ENCODE measurements at places on chromosomes 5 and 9.
A peak's percentile ranks its signal among the peaks of the same experiment; 100 is the strongest.

DNA sequence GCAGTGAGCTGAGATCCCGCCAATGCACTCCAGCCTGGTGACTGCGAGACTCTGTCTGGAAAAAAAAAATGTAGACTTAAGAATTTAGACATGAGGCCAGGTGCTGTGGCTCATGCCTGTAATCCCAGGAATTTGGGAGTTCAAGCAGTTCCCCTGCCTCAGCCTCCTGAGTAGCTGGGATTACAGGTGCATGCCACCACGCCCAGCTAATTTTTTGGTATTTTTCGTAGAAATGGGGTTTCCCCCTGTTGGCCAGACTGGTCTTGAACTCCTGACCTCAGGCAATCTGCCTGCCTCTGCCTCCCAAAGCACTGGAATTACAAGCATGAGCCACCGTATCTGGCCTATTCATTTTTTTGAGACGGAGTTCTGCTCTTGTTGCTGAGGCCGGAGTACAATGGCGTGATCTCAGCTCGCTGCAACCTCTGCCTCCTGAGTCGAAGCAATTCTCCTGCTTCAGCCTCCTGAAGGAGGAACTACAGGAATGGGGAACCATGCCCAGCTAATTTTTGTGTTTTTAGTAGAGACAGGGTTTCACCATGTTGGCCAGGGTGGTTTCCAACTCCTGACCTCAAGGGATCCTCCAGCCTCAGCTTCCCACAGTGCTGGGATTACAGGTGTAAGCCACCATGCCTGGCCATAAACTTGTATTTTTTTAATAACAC lies 14.0 kb downstream of the DDX46 start:
- no peaks in the 10 kb centered on the region for H3K4me1 ChIP-seq
- peaks cover 76% of the 10 kb centered on the region for H3K36me3 ChIP-seq
- H3K27me3 ChIP-seq: no peaks in the 10 kb centered on the region
- DNase-seq: no peak
- H3K27ac ChIP-seq: peak overlapping the region; percentile 51
- no peak overlapping the region for H3K4me3 ChIP-seq

DNA sequence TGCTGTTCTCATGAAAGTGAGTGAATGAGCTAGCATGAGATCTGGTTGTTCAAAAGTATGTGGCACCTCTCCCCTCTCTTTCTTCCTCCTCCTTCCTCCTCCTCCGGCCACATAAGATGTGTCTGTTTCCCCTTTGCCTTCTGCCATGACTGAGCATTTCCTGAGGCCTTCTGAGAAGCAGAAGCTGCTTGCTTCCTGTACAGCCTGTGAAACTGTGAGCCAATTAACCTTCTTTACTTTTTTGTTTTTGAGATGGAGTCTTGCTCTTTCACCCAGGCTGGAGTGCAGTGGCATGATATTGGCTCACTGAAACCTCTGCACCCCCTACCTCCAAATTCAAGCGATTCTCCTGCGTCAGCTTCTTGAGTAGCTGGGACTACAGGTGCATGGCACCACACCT lies 6.1 kb downstream of the S100Z start:
- H3K36me3 ChIP-seq: no peaks in the 10 kb centered on the region
- no peak overlapping the region for H3K27ac ChIP-seq
- DNase-seq: no peak
- H3K4me3 ChIP-seq: no peak overlapping the region

DNA sequence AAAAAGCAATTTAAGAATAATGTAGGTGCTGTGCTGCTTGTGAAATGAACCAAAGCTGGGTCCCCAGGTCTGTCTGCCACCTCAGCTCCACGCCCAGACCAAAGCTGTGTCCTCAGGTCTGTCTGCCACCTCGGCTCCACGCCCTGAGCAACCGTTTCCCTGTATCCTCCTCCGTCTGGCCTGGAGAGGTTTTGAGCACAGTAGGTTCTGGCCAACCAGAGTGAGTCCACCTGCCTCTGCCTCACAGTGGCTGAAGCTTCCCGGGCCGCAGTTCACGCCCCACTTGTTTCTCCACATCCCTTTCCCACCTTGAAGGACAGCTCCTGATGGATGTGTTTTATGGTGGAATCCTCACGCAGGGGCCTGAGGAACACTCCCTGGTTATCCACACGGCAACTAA lies 120.5 kb downstream of the ADAMTS2 start:
- H3K36me3 ChIP-seq: peaks cover 28% of the 10 kb centered on the region
- no peak for DNase-seq
- H3K27ac ChIP-seq: peak overlapping the region; percentile 82
- H3K27me3 ChIP-seq: peaks cover under 1% of the 10 kb centered on the region
- peaks cover 44% of the 10 kb centered on the region for H3K4me1 ChIP-seq
- H3K4me3 ChIP-seq: no peak overlapping the region

- no peak for DNase-seq
- H3K36me3 ChIP-seq: peaks cover 52% of the 10 kb centered on the region
- H3K27me3 ChIP-seq: peaks cover 4% of the 10 kb centered on the region
- peak overlapping the region; percentile 99 for H3K27ac ChIP-seq
These were observed 13.9 kb downstream of the LHFPL2 start for GRCh38 chr5:78634634-78635033.

GRCh38 chr5:10355071-10355889 lies 1.8 kb downstream of the MARCHF6 start:
- H3K4me3 ChIP-seq: peak overlapping the region; percentile 98
- DNase-seq: no peak
- no peaks in the 10 kb centered on the region for H3K27me3 ChIP-seq

GRCh38 chr5:73496984-73497457 lies 1.2 kb upstream of the BTF3 start:
- H3K27me3 ChIP-seq: peaks cover 7% of the 10 kb centered on the region

GRCh38 chr5:176361437-176362232 lies at the start of gene KIAA1191:
Gene KIAA1191, minus strand, starts transcription at chr5:176361764. Its CDS starts 2,256 bp downstream, at chr5:176359508.
- peak; percentile 92 for DNase-seq
- peak within 1 kb of the TSS; percentile 96 for H3K27ac ChIP-seq
- peaks cover 29% of the 10 kb centered on the region for H3K36me3 ChIP-seq

DNA sequence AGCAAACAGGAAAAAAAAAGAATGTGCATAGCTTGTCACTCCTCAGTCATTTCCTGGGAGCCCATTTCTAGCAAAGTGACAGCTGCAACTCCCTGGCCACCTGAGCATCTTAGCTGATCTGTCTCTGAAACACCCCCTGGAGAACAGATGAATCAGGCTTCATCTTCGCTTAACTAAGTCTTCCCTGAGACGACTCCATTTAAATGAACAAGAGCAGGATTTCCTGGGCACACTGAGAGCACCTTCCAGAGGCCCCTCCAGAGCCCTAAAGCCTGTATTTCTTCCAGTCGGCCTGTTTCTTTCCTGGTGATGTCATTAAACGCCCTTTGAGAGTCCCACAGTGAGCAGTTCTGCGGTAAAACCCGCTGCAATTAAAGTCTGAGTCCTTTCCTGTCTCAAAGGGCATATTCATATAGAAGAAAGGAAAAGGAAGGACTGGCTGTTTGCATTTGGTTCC lies 13.9 kb downstream of the TGFBI start:
- H3K36me3 ChIP-seq: peaks cover 7% of the 10 kb centered on the region
- peak overlapping the region; percentile 87 for H3K27ac ChIP-seq
- peaks cover 26% of the 10 kb centered on the region for H3K4me1 ChIP-seq
- no peak for DNase-seq
- no peak overlapping the region for H3K4me3 ChIP-seq
- peaks cover 15% of the 10 kb centered on the region for H3K27me3 ChIP-seq

GRCh38 chr9:93177676-93178075 lies 6.3 kb upstream of the WNK2 start:
- peaks cover 41% of the 10 kb centered on the region for H3K27me3 ChIP-seq
- peaks cover 23% of the 10 kb centered on the region for H3K4me1 ChIP-seq

DNA sequence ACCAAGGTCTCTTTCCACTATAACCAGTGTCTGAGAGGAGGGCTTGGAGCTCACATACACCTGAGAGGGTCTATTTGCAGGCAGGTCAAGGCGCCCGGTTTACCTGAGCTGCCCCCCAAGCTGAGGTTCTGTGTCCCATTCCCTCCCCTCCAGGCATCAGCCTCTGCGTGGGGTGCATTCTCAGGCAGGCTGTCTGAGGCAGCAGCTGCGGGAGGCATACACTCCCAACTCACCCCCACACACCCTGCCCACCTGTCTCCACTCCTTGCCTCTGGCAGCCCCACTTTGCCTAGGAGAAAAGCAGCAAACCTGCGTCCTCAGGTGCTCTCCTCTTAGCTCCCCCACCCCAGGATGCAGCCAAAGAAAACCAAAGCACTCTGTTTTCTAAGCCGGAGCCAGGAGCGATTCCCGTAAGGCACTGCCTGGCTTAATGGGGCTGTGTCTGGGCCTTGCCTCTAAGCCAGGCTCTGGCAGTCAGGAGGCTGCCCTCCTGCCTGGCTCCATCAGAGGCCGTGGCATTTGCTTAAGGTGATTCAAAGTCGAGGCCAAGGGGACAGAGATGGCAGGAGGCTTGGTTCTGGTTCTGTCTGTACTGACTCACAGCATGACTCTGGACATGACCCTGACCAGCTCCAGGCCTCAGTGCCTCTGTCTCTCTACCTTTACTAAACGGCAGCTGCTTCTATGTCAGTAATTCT lies 139.2 kb upstream of the TRIM32 start:
- H3K4me1 ChIP-seq: peaks cover 5% of the 10 kb centered on the region
- no peak overlapping the region for H3K4me3 ChIP-seq
- H3K27me3 ChIP-seq: no peaks in the 10 kb centered on the region
- H3K36me3 ChIP-seq: no peaks in the 10 kb centered on the region

GRCh38 chr9:87498046-87498810 lies 561 bp downstream of the DAPK1 start:
- H3K27ac ChIP-seq: peak overlapping the region; percentile 45
- peaks cover 6% of the 10 kb centered on the region for H3K27me3 ChIP-seq
- peak; percentile 77 for DNase-seq
- peaks cover 15% of the 10 kb centered on the region for H3K36me3 ChIP-seq
- H3K4me3 ChIP-seq: peak overlapping the region; percentile 90

DNA sequence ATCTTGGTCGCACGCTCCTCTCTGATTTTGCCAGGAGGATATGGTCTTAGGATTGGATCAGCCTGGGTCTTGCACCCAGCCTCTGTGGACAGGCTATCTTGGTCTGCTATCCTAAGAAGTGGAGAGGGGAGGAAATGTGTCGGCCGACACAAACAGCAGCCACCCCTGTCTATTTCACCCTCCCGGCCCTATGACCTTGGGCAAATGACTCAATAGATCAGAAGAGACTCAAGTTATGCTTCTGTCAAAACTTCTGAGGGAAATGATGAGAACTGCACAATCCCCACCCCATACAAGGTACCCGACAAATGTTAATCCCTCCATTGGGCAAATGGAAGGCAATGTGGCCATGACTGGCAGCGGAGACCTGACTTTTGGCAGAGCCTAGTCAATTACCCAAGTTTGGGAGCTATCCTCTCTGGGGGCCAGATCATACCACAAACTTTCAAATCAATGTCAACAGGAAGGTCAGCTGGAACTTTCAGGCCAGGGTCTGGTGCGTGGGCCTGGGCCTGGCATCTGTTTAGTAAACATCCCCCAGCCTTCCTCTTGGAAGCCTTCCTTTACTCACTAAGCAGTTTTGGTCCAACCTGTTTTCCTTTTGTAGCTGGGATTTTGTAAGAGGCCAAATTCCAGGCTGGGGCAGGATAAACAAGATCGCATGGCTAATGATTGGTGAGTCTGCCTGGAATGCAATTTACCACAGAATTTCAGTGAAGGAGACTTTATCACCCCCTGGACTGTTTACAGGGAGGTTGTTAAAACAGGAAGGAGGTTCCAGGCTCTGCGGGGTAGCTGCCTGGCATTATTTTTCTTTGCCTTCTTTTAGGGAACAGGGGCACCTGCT lies 64.2 kb upstream of the CPEB4 start:
- H3K36me3 ChIP-seq: peaks cover 8% of the 10 kb centered on the region
- no peak overlapping the region for H3K4me3 ChIP-seq
- peaks cover 7% of the 10 kb centered on the region for H3K27me3 ChIP-seq
- peaks cover 50% of the 10 kb centered on the region for H3K4me1 ChIP-seq
- no peak for DNase-seq
- H3K27ac ChIP-seq: peak overlapping the region; percentile 58

DNA sequence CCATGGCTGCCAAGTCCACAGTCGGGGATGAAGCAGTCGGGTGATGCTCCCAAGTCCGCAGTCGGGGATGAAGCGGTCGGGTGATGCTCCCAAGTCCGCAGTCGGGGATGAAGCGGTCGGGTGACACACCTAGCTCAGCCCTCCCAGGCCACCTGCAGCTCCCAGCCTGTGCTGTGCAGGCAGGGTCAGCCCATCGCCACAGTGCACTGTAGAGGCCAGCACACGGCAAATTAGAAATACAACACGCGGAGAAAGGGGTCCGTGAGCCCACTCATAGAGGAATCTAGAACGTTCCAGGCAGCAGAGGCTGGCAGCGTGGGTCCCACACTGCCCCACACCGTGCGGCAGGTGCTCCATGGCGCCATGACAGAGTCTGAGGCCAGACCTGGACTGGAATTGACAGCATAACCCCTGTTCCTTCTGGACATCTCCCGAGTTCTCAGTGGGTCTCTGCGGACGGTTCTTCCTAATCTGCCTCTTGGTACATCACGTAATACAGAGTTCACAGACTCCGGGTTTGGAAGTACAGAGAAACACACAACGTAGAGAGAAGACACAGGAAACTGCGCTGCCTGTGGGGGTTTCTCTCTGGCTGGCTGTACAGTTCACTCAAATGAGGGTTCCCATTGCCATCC lies 7.7 kb upstream of the EXOC3 start:
- no peaks in the 10 kb centered on the region for H3K36me3 ChIP-seq
- H3K4me1 ChIP-seq: peaks cover 11% of the 10 kb centered on the region
- H3K27ac ChIP-seq: no peak overlapping the region
- DNase-seq: no peak

DNA sequence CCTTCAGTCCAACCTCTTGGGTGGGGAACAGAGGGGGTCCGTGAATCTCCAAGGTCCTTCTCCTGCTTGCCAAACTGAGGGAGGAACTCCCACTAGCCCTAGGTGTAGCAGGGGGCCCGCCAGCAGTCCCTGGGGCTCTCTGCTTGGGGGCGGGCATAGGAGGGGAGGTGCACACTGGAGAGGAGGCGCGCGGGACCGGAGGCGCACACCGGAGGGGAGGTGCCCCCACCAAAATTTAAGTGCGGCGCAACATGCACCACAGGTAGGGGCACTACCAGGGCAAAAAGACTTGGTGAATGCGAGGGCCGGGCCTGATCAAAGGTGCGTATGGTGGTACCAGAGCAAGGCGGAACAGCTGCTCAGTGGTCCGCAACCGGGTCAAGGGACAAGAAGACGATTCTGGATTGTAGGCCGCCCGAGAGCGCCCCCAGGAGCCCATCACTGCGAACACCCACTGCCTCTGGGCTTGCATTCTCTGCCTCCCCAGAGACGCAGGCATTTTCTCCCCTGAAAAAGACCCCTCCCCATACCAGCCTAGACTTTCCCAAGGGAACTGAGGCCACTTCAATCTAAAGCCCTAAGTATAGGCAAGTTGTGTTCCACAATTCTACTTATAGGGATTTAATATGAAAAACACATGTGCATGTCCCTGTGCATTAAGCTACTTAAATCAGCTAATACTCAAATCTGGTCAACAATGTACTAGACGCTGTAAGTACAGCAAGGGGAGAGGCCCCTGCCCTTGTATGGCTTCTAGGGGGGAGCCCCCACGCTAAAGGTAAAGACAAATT lies 50.6 kb downstream of the TGFBI start:
- no peak for DNase-seq
- H3K36me3 ChIP-seq: no peaks in the 10 kb centered on the region
- peak overlapping the region; percentile 77 for H3K4me3 ChIP-seq
- no peak overlapping the region for H3K27ac ChIP-seq
- no peaks in the 10 kb centered on the region for H3K4me1 ChIP-seq

- no peaks in the 10 kb centered on the region for H3K36me3 ChIP-seq
- H3K4me1 ChIP-seq: peaks cover 21% of the 10 kb centered on the region
- no peak overlapping the region for H3K27ac ChIP-seq
- no peak for DNase-seq
These were observed 1.2 kb downstream of the FCHSD1 start for GRCh38 chr5:141649972-141650371.

Data from nephron progenitor cell (in vitro differentiated cells).